Kidney (tissue), 22 donors: ENCODE measurements at places on chromosomes 5 and 9. TPM values are rescaled to one million over a fixed set of nuclear protein-coding genes. Genes with fewer than 3 reads are reported as not detected.

Gene AK3
- 70.9 TPM for total RNA-seq

Gene FOXD4L4
- total RNA-seq, result 0.31 TPM

Gene ECSCR
- 34.9 TPM for total RNA-seq

Gene TAS2R1
- not detected for total RNA-seq

Gene THOC3
- total RNA-seq, result 25.2 TPM

- peak; percentile 68 for DNase-seq
Observed at GRCh38 chr5:91145333-91145620, 237.8 kb downstream of the ARRDC3 start.

GRCh38 chr5:171969288-171969880, 37.1 kb downstream of the FBXW11 start:
- DNase-seq, result no peak

DNA sequence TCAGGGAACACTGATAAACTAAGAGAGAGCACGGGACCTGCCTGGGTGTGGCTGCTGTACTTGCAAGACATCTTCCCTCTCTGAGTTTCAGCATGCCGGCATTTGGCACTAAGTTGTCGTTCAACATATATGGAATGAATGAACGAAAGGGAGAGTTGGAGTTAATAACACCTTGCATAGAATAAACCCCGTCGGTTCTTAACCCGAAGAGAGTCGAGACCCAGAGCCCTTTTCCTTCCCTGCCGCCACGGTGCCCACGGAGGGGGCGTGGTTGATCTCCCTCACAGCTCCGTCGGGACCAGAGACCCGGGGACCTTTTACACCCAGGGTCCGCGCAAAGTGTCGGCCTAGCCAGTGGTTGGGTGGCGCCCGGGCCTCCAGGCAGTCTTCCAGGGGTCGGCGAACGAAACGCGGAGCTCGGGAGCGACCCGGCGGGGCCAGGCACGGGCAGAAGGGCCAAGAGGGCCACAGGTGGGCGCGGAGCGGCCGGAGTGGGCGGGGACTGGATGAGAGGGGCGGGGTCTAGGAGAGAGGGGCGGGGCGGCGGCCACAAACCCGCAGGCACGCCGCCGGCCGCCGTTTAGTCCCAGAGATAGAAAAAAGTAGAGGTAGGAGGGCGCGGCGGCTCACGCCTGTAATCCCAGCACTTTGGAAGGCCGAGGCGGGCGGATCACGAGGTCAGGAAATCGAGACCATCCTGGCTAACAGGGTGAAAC, 735 bp upstream of the RPL26L1 start:
- DNase-seq, result peak; percentile 70

- DNase-seq, result no peak
Observed at GRCh38 chr5:145585-146323, 45.5 kb upstream of the LRRC14B start.

GRCh38 chr9:108766626-108767161, 89.1 kb downstream of the ACTL7B start:
- DNase-seq, result peak; percentile 19

DNA sequence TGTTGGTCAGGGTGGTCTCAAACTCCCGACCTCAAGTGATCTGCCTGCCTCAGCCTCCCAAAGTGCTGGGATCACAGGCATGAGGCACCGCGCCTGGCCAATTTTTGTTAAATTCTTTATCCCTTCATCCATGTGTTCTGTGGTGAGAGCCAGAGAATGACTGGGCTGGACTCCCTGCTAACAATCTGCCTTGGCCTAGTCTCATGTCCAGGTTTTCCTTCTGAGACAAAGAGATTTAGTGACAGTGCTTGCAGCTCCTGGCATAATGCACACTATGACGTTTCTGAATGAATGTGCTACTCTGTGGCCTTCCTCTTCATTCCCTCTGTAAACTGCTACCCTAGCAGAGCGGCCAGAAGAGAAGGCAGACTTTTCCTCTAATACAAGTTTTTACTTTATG, 79.3 kb downstream of the FOXD1 start:
- no peak for DNase-seq

DNA sequence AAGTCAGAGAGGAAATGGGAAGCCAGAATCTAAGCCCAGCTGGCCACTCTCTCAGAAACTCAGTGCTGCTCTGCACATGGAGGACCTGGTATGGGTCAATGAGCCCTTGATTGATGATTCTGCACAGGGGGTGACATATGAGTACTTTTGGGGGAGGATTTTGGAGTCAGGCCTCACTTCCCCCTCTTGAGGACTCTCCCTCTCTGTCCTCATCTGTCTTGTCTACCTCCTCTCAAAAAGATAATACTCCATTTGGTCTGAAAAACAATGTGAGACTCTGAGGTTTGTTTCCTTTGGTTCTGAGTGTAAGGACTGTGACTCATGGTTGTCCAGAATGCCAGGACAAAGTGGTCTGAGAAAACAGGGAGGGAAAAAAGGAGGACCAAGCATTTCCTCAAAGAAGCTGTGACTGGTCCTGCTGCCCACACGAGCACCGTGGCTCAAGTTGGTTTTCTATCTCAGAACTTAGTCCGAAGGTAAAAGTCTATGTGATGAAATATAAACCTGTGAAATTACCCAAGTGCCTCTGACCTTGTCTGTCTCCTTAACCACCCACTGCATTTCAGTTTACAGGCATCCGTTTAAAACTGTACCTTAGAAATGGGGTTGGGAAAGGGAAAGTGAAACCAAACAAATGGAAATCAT, 11.1 kb downstream of the TTC39B start:
- peak; percentile 59 for DNase-seq

DNA sequence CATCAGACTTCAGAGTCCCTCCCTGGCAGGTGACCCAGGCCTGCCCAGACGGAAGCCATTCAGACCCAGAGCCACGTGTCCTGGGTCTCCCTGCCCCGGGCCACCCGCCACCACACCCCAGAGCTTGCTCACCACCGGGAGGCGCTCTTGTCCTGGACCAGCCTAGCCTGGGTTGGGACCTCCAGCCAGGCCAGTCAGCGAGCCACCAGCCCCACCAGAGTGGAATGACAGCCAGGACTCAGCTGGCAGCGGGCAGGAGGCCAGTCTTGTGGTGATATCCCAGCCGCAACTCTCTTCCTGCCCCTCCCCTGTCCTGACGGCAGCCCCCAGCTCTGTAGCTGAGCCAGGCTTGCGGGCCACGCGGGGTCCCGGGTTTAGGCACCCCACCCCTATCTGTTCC, 1.7 kb upstream of the PTGDS start:
- DNase-seq, result no peak

- no peak for DNase-seq
Observed at GRCh38 chr9:1637401-1637800, 377.7 kb upstream of the SMARCA2 start.

DNA sequence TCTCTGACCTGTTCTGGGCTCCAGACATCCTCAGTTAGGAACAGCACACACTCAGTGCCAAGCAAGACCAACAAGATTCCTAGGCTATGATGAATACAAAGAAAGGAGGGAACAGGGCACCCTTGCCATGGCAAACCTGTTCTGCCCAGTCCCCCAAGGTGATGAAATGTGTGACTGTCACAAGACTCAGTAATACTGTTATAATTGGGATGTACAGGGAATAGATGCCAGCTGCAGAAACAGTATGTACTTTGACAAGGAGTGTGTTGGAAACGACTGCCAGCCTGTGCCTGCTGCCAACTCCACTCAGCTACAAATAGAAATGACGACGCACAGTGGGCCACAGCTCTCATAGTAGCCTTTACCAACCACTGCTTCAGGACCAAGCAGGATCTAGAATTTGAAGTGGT, 453.0 kb downstream of the EFNA5 start:
- no peak for DNase-seq

- peak; percentile 47 for DNase-seq
Observed at GRCh38 chr5:74450095-74450494, 190.4 kb downstream of the ENC1 start.

DNA sequence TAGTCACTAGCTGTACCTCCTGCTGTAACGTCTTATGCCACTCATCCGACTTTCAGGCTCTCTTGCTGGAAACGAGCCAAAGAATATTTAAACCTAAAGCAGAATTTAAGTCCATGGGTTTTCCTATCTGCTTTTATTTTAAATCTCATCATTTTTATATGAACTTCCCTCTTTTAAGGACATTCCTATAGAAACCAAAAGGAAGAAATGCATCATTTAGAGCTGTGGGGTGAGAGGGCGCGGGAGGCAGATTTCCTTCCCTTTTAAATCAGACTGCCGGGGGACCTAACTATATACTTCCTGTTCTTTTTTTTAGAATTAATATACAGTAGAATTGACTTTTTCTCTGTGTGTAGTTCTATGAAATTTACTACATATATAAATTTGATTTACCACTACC, 468.8 kb downstream of the BNC2 start:
- DNase-seq, result peak; percentile 26

- no peak for DNase-seq
Observed at GRCh38 chr9:18233776-18234445, 240.0 kb upstream of the ADAMTSL1 start.

DNA sequence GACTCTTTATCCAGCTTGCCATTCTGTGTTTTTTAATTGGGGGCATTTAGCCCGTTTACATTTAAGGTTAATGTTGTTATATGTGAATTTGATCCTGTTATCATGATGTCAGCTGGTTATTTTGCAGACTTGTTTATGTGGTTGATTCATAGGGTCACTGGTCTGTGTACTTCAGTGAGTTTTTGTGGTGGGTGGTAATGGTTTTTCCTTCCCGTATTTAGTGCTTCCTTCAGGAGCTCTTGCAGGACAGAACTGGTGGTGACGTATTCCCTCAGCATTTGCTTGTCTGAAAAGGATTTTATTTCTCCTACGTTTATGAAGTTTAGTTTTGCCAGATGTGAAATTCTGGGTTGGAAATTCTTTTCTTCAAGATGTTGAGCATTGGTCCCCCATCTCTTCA, 381.1 kb downstream of the MAN2A1 start:
- no peak for DNase-seq

- peak; percentile 87 for DNase-seq
Observed at GRCh38 chr5:53478411-53479044, 1.9 kb upstream of the FST start.
